ENCODE measurements at places on chromosomes 4 and X. TPM values are rescaled to one million over a fixed set of nuclear protein-coding genes. Genes with fewer than 3 reads are reported as not detected.

The DMRTC1B gene
- polyA plus RNA-seq: 0.92 TPM

The AWAT2 gene
- not detected for polyA plus RNA-seq

The PRDM5 gene
- polyA plus RNA-seq: 0.08 TPM

The GSX2 gene
- not detected for polyA plus RNA-seq

The PARM1 gene
- not detected for polyA plus RNA-seq

The GLRA3 gene
- polyA plus RNA-seq: not detected

The FAM53A gene
- polyA plus RNA-seq: 1.5 TPM

The FRAS1 gene
- polyA plus RNA-seq: not detected

The BMP2K gene
- polyA plus RNA-seq: 1.6 TPM

The GRID2 gene
- not detected for polyA plus RNA-seq

The PRDM8 gene
- polyA plus RNA-seq: 2.4 TPM

The USP26 gene
- polyA plus RNA-seq: not detected

The MAGEA3 gene
- polyA plus RNA-seq: not detected

Data from CD8-positive, alpha-beta memory T cell (primary cell).